ENCODE measurements at places on chromosomes 1 and 21.
A peak's percentile ranks its signal among the peaks of the same experiment; 100 is the strongest.

DNA sequence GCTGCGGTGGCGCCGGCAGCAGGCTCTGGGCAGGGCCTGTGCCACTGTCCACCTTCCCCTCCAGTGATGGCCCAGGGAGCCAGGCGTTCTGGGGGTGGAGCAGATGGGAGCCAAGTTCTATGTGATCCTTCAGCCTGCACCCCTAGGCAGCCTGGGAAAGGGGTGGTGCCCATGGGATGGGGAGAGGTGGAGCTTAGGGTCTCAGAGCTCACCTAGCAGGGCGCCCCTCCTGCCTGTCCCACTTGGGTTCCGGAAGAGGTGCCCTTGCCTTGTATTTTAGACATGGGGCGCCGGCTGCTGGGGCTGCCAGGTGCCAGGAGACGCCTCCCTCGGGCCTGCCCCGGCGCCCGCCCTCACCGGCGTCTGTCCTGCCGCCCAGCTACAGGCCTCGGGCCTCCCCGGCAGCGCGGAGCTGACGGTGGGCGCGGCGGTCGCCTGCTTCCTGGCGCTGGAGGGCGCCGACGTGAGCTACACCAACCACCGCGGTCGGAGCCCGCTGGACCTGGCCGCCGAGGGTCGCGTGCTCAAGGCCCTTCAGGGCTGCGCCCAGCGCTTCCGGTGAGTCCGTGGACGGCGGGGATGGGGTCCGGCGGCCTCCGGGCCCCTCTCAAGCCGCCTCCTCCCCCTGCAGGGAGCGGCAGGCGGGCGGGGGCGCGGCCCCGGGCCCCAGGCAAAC lies 3.1 kb upstream of the MMP23B start:
- no peak for DNase-seq

GRCh38 chr21:27827972-27828371 lies 861.1 kb upstream of the ADAMTS5 start:
- no peak for DNase-seq

GRCh38 chr1:17119773-17120480 lies 676 bp upstream of the PADI2 start:
- no peak for DNase-seq

DNA sequence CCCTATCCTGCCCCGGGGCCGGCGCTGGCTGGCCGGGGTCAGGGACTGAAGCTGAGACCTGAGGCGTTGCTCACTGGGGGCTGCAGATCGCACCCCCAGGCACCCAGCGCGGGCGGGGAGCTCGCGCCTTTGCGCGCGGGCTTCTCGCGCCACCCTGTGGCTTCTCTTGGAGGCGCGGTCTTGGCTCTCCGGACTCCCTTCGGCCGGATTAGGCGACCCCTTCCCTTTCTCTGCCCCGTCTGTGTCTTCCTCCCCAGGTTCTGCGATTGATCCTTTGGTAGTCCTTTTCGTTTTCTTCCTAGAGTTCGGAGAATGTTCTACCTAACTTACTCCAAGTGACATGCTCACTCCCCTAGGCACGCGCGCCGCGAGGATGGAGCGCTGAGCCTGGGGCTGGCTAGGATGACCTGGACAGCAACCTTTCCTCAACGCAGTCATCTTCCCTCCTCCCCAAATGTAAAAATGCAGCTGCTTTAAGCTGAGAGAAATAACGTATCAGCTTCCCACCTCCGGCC lies 495 bp upstream of the NTRK1 start:
- DNase-seq: peak; percentile 57

DNA sequence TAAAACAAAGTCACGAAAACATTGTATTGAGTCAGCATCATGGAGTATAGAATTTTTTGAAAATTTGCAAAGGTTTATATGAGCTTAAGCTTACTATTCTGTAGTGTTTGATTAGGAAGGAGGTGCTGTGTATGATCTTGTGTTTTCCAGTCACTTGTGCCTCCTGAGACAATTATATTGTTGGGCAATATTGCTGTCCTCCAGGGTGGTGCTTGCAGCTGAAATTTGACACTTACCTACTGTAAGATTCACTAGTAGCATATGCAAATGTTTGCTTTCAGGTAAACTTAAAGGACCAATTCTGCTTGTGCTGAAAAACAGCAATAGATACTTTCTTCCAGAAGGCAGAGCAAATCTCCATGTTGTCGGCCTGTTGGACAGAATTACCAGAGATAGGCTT lies 268.0 kb downstream of the TGFB2 start:
- no peak for DNase-seq

DNA sequence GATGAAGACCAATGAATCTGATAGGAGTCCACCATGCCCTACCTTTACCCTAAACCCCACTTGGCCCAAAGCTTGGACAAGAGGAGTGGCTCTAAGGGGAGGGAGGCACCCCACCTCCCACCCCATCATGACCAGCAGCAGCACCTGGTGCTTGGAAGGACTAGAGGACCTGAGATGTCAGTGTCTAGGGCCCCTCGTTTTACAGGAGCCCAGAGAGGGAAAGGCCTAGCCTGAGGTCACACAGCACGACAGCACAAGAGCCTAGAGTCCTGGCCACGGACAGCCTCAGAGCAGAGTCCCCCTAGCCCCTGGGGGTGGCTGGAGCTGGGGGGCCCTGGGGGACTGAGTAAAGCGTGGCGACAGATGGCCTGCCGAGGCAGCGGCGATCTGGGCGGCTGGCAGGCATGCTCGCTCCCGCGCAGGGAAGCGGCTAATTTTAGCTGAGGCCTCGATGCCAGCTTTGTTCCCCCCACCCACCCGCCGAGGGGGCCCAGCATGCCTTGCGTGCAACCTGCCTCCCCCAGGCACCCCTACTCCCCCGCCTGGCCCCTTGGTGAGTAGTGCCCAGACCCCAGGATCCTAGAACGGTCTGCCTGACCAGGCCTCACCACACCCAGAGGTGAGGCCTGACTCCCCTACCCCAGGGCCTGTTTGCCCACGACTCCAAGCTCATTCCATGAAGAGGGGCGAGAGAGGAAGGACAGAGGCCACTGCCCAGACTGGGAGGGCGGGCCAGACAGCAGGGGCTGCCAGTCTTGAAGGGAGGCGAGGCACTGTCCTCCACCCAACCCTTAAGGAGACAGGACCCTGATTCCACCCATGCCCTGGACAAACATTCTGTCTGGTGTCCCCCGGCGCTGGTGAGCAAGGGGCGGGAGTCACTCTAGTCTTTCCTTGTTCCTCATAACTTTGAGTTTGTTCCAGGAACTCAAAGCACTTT lies 39.0 kb downstream of the AHDC1 start:
- DNase-seq: no peak

GRCh38 chr1:95230768-95231191 lies 3.2 kb upstream of the RWDD3 start:
- DNase-seq: no peak

GRCh38 chr21:44730028-44730395 lies 18.6 kb upstream of the TSPEAR start:
- DNase-seq: no peak

DNA sequence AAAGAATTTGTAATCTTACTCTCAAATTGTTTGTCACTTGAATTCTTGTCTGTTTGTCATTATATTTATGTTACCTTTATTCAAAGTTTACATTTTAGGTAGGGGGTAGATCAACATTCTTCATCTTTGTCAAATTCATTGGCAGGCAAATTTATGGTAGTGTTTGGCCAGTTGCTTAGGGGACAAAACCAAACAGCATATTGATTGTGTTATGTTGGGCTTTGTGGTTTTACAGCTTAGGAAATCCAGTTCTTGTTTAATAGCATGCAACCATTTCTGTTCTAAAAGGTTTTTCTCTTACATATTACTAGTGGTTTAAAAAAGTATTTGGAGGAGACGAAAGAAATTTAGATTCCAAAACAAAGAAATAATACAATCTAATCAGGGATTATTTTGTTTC lies 91.4 kb downstream of the HMCN1 start:
- DNase-seq: no peak

GRCh38 chr21:19320291-19320690 lies 916.7 kb upstream of the TMPRSS15 start:
- no peak for DNase-seq
